Heart left ventricle (tissue), 16 donors: ENCODE measurements at places on chromosomes 3 and 15. TPM values are rescaled to one million over a fixed set of nuclear protein-coding genes. Genes with fewer than 3 reads are reported as not detected.

DNA sequence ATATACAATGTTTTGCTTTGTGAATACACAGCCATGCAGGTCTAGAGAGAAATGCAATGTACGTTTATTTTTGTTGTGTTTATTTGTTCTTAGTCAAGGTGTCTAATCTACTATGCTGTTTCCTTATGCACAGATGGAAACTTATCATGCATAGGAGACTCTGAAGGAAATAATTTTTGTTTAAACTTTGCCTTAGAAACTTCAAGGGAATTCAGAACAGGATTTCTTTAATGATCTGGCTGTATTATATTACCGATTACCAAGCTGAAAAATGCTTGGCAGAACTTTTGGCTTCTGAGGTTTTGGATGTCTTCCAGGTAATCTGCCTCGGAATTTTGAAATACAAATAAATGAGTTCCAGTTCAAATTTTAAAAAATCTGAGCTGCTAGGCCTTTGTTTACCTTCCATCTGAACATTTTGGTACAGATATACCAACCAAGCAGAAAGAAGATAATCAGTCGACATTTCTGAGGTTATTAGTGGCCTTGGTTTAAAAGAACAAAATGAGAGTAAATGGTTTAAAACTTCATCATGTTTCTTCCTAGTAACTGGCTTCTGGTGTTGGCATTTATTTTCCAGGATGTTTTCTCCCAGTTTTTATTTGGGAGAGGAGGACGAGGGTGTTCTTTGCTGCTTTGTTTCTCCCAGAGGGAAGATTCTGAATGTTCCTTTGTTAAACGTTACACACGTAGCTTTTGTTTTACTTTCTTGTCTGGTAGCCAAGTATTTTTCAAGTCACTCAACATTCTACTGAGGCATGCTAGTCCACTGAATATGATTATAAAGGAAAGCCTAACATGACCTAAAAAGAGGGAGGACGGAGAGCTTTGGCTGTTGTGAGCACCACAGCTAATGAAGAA lies 421.8 kb upstream of the TBL1XR1 start:
- H3K4me3 ChIP-seq, result no peak overlapping the region
- H3K27ac ChIP-seq, result peak overlapping the region; percentile 59
- no peaks in the 10 kb centered on the region for H3K4me1 ChIP-seq
- no peak for DNase-seq
- no peaks in the 10 kb centered on the region for H3K36me3 ChIP-seq
- no peaks in the 10 kb centered on the region for H3K27me3 ChIP-seq

DNA sequence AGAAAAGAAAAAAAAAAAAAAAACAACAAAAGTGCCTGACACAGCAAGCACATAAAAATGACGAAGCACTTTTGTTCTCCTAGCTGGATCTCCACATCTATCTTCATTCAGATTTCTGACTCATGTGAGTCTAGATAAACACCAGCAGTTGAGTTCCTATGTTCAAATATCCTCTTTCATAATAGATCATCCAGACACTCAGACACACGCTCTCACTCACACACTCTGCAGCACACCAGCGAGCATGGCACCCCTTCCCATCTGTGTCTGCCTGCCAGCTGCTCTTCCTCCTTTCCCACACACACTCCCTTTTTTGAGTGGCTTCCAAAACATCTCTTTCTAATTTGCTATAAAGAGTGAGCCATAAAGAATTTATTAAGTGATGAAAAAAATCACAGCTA lies 19.8 kb upstream of the CELF6 start:
- H3K4me1 ChIP-seq, result no peaks in the 10 kb centered on the region
- H3K27ac ChIP-seq, result no peak overlapping the region
- DNase-seq, result no peak
- H3K27me3 ChIP-seq, result no peaks in the 10 kb centered on the region
- H3K36me3 ChIP-seq, result no peaks in the 10 kb centered on the region

- peaks cover 9% of the 10 kb centered on the region for H3K4me1 ChIP-seq
- H3K36me3 ChIP-seq, result no peaks in the 10 kb centered on the region
- H3K27ac ChIP-seq, result no peak overlapping the region
Observed at GRCh38 chr3:9173445-9173844, 76.0 kb downstream of the SRGAP3 start.

GRCh38 chr3:43793648-43794372 lies 103.1 kb downstream of the ABHD5 start:
- H3K4me1 ChIP-seq, result no peaks in the 10 kb centered on the region
- no peaks in the 10 kb centered on the region for H3K36me3 ChIP-seq
- H3K27me3 ChIP-seq, result no peaks in the 10 kb centered on the region
- H3K27ac ChIP-seq, result no peak overlapping the region
- DNase-seq, result no peak

LRRFIP2 gene
- total RNA-seq, result 150 TPM

- H3K27me3 ChIP-seq, result no peaks in the 10 kb centered on the region
- H3K4me3 ChIP-seq, result peak overlapping the region; percentile 67
Observed at GRCh38 chr15:58988006-58988785, 733 bp downstream of the RNF111 start.

DNA sequence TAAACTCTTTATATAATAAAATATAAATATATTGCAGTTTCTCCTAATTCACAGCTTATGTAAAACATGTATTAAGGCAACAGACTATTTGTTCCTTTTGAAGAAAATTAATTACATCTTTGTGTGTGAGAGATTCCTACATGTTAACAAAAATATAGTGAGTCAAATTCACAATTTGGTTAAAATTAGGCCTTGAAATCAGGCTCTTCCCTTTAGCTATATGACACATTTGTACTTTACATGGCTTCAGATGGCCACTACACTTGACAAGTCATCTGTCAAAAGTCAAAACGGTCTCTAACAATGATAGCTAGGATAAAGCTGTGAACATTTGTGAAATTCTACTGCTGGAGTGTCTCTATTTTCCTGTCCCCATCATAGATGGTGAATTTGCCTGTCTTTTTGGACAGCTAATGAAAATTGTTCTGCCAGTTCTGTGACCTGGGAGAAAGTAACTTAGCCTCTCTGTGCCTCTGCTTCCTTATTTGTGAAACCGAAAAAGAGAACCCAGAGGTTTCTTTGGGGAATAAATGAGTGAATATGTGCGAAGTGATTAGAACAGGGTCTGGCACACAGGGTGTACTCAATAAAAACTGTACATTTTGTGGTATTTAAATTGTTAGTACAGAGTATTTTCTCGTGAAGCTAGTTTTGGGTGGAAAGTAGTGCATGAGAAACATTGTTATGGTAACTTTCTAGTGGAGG lies 23.6 kb downstream of the TM4SF4 start:
- DNase-seq, result no peak
- no peak overlapping the region for H3K4me3 ChIP-seq
- H3K36me3 ChIP-seq, result no peaks in the 10 kb centered on the region
- no peak overlapping the region for H3K27ac ChIP-seq
- no peaks in the 10 kb centered on the region for H3K4me1 ChIP-seq

GASK1A gene
- 0.91 TPM for total RNA-seq

GRCh38 chr3:10928407-10928960 lies 64.1 kb upstream of the SLC6A1 start:
- no peak overlapping the region for H3K27ac ChIP-seq
- H3K36me3 ChIP-seq, result no peaks in the 10 kb centered on the region
- H3K4me3 ChIP-seq, result no peak overlapping the region
- no peaks in the 10 kb centered on the region for H3K27me3 ChIP-seq

DNA sequence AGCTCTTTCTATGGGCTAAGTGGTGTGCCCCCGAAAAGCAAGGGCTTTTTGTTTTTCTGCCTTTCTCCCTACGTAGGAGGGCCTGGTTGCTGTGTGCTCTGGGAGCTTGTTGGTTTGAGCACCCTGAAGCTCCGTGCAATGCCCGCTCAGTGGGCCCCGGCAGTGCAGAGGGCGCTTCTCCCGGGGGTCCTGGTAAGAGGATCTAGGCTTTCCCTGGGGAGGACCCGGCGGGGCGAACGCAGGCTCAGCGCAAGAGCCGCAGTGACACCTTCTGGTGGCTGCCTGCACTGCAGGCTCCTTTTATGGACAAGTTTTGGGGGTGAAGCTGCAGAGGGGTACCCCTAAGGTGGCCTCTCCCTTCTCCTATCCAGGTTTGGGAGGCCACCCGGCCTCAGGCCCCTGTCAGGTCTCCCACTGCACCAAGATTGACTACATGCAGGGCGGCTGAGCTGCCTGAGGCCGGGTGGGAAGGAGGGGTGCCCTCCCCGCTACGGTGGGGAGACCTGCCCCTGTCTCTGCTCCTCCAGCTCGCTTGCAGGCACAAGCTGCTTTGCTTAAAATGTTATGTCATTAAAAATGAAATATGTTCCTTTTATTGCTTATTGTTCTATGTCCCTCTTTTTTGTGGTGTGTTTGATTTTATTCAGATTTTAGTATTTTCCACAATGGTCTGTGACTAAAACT lies 387.9 kb downstream of the GABRG3 start:
- H3K27ac ChIP-seq, result no peak overlapping the region
- peaks cover 10% of the 10 kb centered on the region for H3K27me3 ChIP-seq
- H3K4me3 ChIP-seq, result no peak overlapping the region
- H3K36me3 ChIP-seq, result no peaks in the 10 kb centered on the region
- peak; percentile 52 for DNase-seq

MCCC1 gene
- total RNA-seq, result 56.9 TPM

ABHD17C gene
- 9.0 TPM for total RNA-seq

LMOD3 gene
- total RNA-seq, result 233 TPM

DNA sequence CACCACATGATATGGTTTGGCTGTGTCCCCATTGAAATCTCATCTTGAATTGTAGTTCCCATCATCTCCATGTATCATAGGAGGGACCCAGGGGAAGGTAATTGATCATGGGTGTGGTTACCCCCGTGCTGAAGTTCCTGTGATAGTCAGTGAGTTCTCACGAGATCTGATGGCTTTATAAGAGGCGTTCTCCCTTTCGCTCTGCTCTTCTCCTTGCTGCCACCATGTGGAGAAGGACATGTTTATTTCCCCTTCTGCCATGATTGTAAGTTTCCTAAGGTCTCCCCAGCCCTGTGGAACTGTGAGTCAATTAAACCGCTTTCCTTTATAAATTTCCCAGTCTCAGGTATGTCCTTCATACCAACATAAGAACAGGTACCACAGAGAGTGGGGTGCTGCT lies 21.9 kb downstream of the OSTN start:
- H3K4me1 ChIP-seq, result no peaks in the 10 kb centered on the region
- H3K27ac ChIP-seq, result no peak overlapping the region
- no peak for DNase-seq
- H3K36me3 ChIP-seq, result no peaks in the 10 kb centered on the region

RBMS3 gene
- 27.3 TPM for total RNA-seq

GRCh38 chr3:197794115-197794514 lies 3.1 kb downstream of the LRCH3 start:
- H3K27me3 ChIP-seq, result no peaks in the 10 kb centered on the region
- DNase-seq, result no peak
- H3K27ac ChIP-seq, result no peak overlapping the region
- peaks cover 48% of the 10 kb centered on the region for H3K4me1 ChIP-seq
- H3K36me3 ChIP-seq, result no peaks in the 10 kb centered on the region
- no peak overlapping the region for H3K4me3 ChIP-seq

DNA sequence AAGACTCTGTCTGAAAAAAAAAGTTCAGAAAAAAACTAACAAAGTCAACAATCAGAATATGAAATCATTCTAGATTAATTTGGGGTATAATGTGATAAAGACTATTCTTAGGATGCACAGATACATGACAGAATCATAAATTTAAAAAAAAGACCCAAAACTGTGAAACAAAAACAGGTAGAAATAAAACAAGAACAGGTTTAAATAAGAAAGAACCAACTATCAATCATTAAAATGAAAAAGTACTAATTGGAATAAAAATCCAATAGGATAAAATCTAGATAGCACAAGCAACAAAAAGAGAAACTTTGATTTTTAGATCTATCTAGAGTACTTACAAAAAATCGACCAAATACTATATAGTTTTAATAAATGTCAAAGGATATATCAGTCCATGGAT lies 13.4 kb downstream of the TMEM202 start:
- no peak overlapping the region for H3K27ac ChIP-seq
- no peaks in the 10 kb centered on the region for H3K36me3 ChIP-seq
- H3K4me3 ChIP-seq, result no peak overlapping the region
- H3K27me3 ChIP-seq, result no peaks in the 10 kb centered on the region
- no peaks in the 10 kb centered on the region for H3K4me1 ChIP-seq
- DNase-seq, result no peak

MYL3 gene
- total RNA-seq, result 6,839 TPM

DNA sequence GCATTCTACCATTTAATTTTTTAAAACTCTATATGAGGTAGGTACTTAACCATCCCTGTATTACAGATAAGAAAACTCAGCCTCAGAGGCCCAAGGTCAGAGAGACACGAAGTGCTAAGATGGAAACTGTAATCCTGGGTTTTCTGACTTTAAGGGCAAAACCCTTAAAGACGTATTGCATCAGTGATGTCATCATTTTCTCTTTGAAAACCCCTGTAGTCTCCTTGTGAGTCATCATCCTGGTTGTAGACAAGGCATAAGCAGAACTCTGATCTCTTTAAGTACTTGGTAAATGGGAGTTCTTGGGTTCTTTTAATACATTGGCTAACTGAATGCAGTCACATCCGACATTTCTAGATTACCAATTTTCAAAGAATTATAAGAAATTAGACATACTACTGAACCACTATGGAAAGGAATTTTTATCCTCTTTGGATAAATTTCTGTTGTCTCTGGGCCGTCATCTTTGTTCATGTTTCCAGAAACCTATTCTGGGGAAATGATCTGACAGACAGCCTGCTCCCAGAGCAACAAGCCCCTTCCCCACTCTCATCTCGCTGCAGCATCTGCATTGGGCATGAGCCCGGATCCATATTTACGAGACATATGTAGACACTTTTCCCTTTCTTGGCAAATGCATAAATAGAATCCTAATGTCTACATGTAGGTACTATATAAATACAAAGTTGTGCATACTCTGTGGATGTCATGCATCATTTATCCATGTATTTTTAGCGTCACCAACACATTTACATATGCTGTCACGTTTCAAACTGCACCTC lies 48.7 kb upstream of the MDFIC2 start:
- DNase-seq, result no peak
- H3K27me3 ChIP-seq, result no peaks in the 10 kb centered on the region
- H3K36me3 ChIP-seq, result no peaks in the 10 kb centered on the region
- H3K4me3 ChIP-seq, result no peak overlapping the region
- H3K4me1 ChIP-seq, result no peaks in the 10 kb centered on the region

GRCh38 chr3:194197981-194198695 lies 62.2 kb downstream of the HES1 start:
- H3K27me3 ChIP-seq, result peaks cover 2% of the 10 kb centered on the region
- H3K27ac ChIP-seq, result no peak overlapping the region
- no peaks in the 10 kb centered on the region for H3K36me3 ChIP-seq
- DNase-seq, result no peak
- no peaks in the 10 kb centered on the region for H3K4me1 ChIP-seq

CD80 gene
- 0.38 TPM for total RNA-seq
